ENCODE measurements at places on chromosomes 5 and 9. TPM values are rescaled to one million over a fixed set of nuclear protein-coding genes. Genes with fewer than 3 reads are reported as not detected.

GRCh38 chr9:12094046-12094445, 599.1 kb upstream of the TYRP1 start:
- no peak overlapping the region for H3K27ac ChIP-seq
- no peaks in the 10 kb centered on the region for H3K36me3 ChIP-seq
- H3K4me1 ChIP-seq: no peaks in the 10 kb centered on the region
- H3K27me3 ChIP-seq: no peaks in the 10 kb centered on the region
- no peak overlapping the region for H3K4me3 ChIP-seq

- H3K27me3 ChIP-seq: peaks cover 74% of the 10 kb centered on the region
- no peak for DNase-seq
- H3K4me3 ChIP-seq: no peak overlapping the region
- H3K36me3 ChIP-seq: no peaks in the 10 kb centered on the region
- no peaks in the 10 kb centered on the region for H3K4me1 ChIP-seq
- no peak overlapping the region for H3K27ac ChIP-seq
Observed at GRCh38 chr5:176837707-176838115, 27.4 kb downstream of the UNC5A start.

GRCh38 chr9:127290561-127291065, 26.0 kb downstream of the GARNL3 start:
- H3K27ac ChIP-seq: no peak overlapping the region
- no peaks in the 10 kb centered on the region for H3K27me3 ChIP-seq
- no peaks in the 10 kb centered on the region for H3K36me3 ChIP-seq

The ZNF454 gene
- total RNA-seq: 1.5 TPM

The LPAR1 gene
- total RNA-seq: 59.5 TPM

The SLC12A2 gene
- 8.9 TPM for total RNA-seq

All from esophagus squamous epithelium (tissue), 5 donors.